ENCODE measurements at places on chromosomes 12 and 14.

- no peak for DNase-seq
Observed at GRCh38 chr14:79627058-79627457, 584.2 kb downstream of the DIO2 start.

GRCh38 chr12:67091678-67092077 is 177.5 kb upstream of the CAND1 start:
- no peak for DNase-seq

- DNase-seq = no peak
Observed at GRCh38 chr12:64950711-64951298, 126.4 kb downstream of the TBC1D30 start.

GRCh38 chr12:50099302-50100008 is 4.4 kb upstream of the GPD1 start:
- DNase-seq = no peak

DNA sequence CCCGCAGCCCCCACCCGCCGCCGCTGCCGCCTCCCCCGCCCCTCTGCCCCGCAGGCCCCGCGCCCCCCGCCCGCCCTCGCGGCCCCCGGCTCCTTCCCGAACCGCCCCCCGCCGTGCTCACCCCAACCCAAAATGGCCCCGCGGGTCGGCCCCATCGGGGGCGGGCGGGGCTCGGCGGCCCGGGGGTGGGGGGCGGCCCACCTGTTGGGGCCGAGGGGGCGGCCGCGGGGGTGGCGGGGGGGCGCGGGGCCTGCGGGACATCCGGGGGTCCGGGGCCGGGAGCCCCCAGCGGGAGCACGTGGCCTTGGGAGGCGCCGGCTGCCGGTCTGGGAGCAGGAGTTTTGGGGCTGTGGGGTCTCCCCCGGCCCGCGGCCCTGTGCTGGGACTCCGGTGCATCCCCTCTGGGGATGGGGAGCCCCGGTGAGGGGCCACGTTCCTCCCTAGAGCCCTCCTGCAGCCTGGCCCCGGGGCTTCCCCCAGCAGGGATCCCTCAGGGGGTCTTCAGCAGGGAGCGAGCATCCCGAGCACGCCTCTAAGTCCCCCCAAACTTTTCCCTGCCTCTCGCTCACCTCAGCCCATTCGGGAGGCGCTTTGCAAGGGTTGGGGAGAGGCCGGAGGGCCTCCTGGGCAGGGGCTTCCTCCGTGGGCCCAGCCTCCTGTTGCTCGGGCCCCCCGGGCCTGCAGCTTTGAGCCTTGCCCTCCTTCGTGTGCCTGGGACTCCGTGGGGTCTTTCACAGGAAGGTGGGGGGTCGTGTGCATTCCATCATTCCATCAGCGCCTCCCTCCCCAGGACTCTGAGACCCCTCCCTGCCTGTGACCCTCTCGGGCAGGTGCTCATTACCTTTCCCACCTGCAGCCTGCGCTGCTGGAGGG is 710 bp downstream of the MTA1 start:
- no peak for DNase-seq

- peak; percentile 8 for DNase-seq
Observed at GRCh38 chr12:107818984-107819383, 44.5 kb downstream of the ASCL4 start.

DNA sequence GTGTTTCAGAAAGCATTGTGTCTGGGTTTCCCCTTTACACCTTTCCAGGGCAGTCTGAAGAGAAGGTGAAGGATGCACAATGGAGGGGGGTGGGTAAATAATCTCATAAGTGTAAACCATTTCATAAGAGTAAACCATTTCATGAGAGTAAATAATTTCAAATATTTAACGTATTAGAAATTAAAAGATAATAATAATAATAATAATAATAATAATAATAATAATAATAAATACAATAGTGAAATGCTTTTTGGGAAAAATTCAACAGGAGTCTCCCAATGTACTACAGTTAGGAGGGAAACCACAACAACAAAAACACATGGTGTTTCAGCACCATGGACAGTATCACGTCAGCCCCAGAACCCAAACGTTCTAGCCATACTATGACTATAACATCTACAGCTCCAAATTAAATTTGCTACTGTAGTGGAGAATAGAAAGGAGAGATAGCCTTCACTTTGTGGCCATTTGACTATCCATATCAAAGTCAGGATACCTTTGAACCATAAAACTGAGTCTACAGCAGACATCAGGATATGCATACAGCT is 691.8 kb downstream of the BCL11B start:
- DNase-seq = peak; percentile 16

- DNase-seq = peak; percentile 86
Observed at GRCh38 chr12:79737875-79738718, 47.3 kb upstream of the PAWR start.

DNA sequence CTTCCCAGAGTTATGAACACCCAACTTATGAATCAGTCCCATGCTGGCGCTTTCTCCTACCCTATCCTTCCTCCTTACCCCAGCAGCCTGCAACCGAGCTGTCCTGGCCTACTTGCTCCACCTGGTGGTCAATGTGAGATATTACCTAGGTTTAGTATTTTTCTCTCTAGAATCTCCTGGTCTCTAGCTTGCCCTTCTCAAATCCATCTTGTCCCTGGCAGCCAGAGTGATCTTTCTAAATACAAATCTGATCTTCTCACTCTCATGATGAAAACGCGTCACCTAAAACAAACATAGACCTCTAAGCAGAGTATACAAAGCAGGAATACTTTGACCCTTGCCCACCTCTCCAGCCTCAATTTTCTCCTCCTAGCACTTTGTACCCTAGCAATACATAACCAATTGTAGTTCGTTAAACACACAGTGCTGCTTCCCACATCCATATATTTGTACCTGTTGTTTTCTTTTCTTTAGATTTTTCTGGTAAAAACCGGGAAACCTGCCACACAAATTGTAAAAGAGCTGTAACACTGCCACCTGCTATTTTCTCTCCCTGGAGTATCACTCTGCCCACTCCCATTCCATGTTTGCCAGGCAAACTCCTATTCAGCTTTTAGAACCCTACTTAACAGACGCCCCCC is 20.0 kb upstream of the TCP11L2 start:
- peak; percentile 73 for DNase-seq
